GM23338 (cell line): ENCODE measurements at places on chromosomes 5 and 9. TPM values are rescaled to one million over a fixed set of nuclear protein-coding genes. Genes with fewer than 3 reads are reported as not detected.
A peak's percentile ranks its signal among the peaks of the same experiment; 100 is the strongest.

DNA sequence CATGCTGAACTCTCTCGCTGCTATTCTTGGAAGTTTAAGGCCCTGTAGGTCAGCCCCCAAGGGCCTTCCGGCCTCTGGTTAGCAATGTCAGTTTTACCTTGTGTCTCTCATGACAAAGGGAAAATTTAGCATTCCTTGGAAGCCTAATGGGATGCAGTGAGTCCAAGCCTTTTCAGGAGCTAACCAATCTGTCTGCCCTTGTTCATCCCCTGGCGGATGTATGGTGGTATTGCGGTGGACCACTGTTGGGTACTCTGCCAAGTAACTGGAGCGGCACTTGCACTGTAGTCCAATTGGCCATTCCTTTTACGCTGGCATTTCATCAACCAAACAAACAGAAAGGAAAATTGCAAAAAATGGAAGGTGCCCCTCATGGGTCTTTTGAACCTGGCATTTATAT lies 318.4 kb upstream of the NMUR2 start:
- DNase-seq: peak; percentile 26

GRCh38 chr9:98192503-98193335 lies at the start of gene CORO2A:
TSS of gene CORO2A (minus strand) at chr9:98192637. CDS start at chr9:98157660, 34,977 bp downstream.
- peak; percentile 91 for DNase-seq

DNA sequence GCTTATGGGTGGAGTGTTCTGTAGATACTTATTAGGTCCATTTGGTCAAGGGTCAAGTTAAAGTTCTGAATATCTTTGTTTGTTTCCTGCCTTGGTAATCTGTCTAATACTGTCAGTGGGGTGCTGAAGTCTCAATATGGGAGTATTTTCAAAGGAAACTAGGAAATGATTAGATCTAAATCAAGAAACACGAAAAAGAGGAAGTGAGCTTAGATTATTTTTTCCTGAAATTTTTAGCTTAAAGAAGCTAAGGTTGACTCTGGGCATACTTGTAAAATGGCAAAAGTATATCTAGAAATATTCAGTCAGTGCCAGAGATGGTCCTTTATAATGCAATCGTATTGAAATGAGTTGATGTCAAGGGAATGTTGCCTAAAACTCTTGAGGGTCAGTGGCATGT lies 313.5 kb downstream of the ICE1 start:
- DNase-seq: no peak

DNA sequence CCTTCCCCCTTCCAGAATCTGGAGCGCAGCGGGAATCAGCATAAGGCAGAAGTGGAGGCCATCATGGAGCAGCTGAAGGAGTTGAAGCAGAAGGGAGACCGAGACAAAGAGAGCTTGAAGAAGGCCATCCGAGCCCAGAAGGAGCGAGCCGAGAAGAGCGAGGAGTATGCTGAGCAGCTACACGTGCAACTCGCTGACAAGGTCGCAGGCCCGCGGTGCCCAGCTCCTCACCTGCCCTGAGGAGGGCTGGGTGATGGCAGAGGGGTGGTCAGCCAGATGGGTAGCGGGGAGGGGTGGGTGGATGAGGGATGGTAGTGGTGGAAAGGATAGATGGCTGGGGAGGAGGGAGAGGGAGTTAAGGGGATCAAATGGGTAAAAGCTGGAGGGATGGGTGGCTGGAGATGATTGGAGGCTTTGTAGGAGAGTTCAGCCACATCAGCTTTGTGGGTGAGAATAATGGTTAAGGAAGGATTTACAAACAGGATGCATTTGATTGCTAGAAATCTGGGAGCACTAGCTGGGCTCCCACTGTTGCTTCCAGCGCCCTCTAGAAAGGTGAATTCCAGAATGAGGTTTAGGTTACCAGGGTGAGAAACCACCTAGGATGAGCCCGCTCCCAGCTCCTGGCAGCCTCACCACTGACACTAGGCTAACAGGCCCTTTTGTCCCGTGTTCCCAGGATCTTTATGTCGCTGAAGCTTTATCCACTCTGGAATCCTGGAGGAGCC lies 19.7 kb upstream of the GLE1 start:
- DNase-seq: peak; percentile 31

Gene OLFM1
- 20.6 and 24.5 TPM in 2 replicates for polyA plus RNA-seq

Gene BSPRY
- 4.8 and 5.0 TPM in 2 replicates for polyA plus RNA-seq
